ENCODE measurements at places on chromosomes 2 and 18.
A peak's percentile ranks its signal among the peaks of the same experiment; 100 is the strongest.

DNA sequence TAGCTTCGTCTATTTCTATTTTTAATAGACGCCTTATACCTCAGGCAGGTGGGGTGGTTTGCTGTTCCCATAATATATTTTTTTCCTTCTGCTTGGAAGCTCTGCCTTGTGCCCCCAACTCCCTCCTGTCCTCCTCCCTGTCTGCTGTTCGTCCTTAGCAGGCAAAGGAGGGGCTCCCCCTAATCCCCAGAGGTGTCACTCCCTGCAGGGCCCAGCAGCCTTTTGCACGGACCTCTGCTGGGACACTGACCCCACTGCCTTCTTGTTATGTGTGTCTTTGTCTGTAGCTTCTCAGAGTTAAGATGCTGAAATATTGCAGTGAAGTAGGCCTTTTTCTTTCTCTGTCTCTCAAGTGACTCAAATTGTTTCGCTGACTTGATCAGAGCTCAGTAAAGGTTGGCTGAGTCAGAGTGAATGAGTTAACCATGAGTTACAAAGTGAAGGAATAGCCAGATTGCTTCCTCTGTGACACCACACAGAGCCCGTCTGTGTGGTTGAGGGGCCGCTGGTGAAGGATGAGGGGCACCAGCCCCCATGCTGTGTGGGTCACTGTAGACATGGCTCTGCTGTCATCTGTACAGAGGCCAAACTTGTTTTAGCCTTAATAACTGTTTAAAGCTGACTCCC, 47.7 kb downstream of the PRKCE start:
- DNase-seq, result no peak

DNA sequence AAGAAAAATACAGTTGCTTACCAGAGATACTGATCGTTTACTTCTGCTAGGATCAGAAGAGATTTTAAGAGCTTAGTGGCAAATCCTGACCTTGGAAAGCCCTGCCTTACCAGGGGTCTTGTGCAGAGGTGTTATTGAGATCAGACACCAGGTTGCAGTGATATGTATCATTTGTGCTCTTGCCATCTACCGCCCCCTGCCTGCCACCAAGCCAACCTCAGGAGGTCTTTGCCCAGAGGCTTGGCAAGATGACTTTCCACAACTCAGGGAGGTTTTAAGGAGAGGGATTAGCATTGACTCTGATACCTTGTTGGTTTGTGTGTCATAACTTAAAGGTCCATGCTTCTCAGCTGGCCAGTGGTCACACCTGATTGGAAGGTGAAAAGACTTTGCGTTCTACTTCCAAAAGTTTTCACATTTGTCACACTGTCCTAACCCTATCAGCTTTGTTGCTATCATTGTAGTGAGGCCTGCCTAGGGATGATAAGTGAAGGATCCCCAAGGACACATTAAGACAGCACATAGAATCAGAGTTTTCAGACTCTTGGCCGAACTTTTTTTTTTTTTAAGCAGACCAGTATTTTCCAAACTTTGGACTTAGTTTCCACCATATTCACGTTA, 46.2 kb upstream of the MGAT5 start:
- DNase-seq, result peak; percentile 35

DNA sequence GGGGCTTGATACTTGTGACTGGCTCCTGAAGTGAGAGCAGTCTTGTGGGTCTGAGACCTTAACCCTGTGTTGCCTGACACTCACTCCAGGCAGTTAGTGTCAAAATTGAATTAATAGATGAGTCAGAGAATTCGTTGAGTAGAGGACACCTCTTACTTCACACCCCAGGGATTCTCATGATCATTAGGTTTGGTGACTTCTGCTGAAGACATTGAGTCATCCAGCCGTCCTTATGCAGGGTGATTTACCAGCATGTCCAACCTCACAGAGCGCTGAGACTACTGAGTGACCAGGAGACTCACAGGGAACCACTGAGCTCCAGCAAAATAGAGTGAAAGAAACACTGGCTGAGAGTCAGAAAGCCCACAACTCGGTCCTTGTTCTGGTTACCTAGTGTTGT, 36.0 kb upstream of the EVA1A start:
- DNase-seq, result no peak

GRCh38 chr2:43486603-43487002, 109.2 kb downstream of the THADA start:
- DNase-seq, result no peak

DNA sequence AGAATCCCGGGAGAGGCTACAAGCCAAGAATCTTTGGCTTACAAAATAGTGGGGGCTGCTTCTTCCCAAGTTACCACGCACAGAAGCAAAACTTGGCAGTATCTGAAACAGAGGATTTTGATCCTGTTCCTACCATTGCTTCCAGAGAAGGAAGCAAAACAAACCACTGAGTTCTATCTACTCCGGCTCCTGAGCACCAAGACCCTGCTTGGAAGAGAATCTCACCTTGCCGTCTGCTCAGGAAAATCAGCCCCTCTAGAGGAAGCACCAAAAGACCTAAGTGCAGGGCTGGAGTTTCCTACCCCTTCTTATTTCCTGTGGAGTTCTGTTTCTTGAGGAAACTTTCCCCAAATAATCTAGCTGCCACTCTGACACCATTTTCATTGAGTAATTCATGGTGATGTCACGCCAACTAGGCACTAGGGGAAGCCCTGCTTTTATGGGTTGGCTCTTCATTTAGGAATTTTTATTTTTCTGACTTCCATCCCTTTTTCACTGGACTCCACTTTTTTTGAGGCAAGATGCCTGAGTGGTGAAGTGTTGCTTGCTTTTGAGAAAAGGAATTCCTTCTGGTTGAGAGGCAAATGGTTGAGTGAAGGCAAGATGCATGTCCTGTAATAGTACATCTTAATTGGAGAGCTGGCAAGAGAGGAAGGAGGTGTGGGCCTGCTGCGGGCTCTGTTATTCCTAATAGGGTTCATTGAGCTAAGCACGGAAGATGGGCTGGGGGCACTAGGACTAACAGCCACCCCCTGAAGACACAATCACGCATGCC, 36.8 kb upstream of the EML4 start:
- no peak for DNase-seq

- DNase-seq, result no peak
Measured at GRCh38 chr2:169702996-169703395, 8.7 kb downstream of the PHOSPHO2 start.

DNA sequence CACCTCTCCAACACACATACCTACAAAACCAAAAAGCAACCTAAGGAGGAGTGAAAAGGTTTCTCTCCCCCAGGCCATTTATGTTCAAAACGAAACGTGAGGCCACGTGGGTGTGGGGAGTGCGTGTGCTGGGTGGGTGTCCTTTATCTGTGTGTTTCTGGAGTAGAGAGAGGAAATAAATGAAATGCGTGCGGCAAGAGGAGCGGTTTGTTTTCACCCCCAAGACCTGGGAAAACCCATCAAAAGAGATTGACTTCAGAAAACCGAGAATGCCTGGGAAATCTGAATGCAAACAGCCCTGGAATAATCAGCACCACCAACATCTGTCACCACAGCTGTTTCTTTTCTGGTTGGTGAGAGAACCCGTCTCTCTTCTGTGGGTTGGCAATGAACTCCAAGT, 137.4 kb downstream of the INSIG2 start:
- DNase-seq, result no peak

GRCh38 chr2:139946690-139947089, 1166.5 kb upstream of the NXPH2 start:
- no peak for DNase-seq

All from activated naive CD4-positive, alpha-beta T cell (primary cell).